ENCODE measurements at places on chromosomes 7 and 10. TPM values are rescaled to one million over a fixed set of nuclear protein-coding genes. Genes with fewer than 3 reads are reported as not detected.
A peak's percentile ranks its signal among the peaks of the same experiment; 100 is the strongest.

- no peak for DNase-seq
Measured at GRCh38 chr10:62858364-62858763, 42.2 kb upstream of the EGR2 start.

GRCh38 chr7:98193474-98194180 is 17.6 kb upstream of the BHLHA15 start:
- DNase-seq = no peak

DNA sequence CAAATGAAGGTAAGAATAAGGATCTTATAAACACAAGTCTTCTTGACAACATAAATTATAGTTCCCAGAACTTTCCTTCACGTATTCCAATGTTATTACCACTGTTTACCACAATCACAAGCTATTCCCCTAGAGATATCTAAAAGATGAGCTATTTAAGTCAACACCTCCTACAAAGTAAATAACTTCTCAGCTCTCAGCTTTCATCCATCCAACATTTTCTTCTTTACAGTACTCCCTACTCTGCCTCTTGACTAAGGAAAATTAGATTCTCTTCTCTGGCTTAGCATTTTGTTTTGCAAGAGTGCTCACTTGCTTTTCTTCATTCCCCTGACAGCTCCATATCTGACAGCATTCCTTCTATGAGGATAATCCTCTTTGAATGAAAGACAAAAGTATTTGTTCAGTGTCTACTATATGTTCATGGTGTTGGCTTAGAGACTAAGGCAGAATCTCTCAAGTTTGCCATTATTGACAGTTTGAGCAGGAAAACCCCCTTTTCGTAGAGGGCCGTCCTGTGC is 93.0 kb upstream of the IL6 start:
- DNase-seq = no peak

DNA sequence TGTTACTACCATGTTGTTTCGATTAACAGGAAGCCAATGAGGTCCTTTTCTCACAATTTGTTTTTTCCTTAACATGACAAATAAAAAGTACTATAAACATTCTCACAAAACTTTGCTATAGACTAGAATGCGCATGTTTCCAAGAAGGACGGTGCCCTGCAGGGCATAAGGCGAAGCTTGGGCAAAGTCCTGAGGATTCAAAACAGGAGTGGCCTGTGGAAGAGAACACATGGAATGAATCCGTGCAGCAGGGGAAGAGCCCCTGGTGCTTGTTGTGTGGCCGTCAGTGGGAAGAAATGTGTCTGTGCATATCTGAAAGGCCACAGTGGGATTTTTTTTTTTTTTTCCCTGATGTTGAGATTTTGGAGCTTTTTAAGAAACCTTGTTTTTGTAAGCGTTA is 67.6 kb downstream of the ITGA8 start:
- DNase-seq = no peak

GRCh38 chr10:11170993-11171851 is 153.6 kb downstream of the CELF2 start:
- no peak for DNase-seq

- no peak for DNase-seq
Measured at GRCh38 chr7:117338020-117338419, 15.2 kb upstream of the WNT2 start.

DNA sequence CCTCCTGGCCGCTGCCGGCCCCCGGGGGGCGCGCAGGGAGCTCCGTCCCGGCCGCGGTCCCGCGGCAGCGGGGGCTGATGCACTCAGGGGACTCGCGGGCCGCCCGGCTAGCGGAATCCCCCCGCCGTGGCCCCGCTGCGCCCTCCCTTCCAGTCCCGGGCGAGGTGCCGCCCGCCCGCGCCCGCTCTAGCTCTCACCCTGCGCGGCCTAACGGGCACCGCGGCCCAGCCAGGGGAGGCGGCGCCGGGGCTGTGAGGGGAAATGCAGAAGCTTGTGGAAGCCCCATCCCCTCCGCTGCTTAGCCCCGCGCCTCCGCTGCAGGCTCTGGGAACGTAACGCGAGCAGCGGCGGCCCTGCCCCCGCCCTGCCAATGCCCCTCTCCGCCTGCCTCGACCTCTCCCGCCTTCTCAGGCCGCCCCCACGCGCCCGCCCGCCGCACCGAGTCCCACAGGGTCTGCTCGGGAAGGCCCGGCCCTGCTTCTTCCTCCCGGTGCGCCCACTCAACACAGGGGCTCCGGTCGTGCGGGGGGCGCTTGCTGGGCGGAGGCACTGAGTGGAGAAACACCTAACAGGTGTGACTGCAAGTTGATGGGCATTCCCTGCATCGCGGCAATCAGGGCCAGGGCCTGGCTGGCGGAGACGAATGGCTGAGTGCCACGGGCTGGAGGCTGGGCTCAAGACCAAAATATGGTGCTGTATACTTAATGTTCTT is 384 bp upstream of the TMEM229A start:
- DNase-seq = no peak

- no peak for DNase-seq
Measured at GRCh38 chr7:110875346-110875745, 215.6 kb upstream of the LRRN3 start.

- DNase-seq = no peak
Measured at GRCh38 chr10:132397671-132398565, 918 bp downstream of the PWWP2B start.

DNA sequence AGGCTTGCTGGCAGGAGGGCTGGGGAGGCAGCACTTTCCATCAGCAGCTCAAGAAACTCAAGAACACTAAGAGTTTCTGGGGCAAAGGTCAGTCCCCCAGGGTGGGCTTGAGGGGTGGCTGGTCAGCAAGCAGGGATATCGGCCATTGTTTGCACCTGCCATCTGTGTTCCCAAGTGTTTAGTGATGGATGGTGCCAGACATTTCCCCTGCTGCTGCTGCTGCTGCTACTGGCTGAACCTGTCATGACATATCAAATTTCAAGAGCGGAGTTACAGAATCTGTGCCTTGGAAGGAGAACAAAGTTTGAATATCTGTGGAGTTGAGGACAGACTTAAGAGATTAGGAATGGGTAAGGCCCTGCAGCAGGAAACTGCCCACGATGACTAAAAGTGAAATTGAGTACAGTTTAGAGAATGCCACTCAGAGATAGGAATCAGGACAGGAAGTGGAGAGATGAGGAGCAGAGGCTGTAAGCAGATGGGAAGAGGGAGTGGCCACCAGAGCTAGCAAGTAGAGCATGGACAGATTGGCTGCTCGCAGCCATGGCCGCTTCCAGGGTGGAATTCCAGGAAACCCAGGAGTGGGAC is 39.2 kb upstream of the PPP1R3C start:
- DNase-seq = peak; percentile 27

GRCh38 chr7:50782375-50783208 is at the start of gene GRB10:
Gene GRB10 (minus strand): TSS chr7:50782896. CDS start chr7:50732322, 50,574 bp downstream.
- peak; percentile 47 for DNase-seq

- peak; percentile 45 for DNase-seq
Measured at GRCh38 chr10:96017191-96017687, 26.1 kb upstream of the CCNJ start.

- no peak for DNase-seq
Measured at GRCh38 chr7:7562736-7563135, 3.9 kb upstream of the MIOS start.

DNA sequence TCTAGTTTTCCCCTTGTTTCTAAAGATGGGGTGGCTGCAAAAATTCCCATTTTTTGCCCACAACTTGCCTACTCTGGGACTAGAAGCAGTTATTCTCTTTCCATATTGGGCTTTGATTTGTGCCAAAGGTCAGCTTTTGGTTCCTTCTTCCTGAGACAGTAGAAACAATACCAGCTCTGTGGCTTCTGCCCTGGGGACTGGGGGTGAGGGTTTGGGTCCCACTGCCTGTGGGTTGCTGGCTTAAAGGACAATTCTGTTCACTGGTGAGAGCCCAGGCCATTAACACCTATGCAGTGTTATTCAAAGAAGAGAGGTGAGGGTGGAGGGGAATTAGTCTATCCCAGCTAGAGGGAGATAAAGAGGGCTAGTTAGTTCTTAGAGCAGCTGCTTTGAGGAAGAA is 171.5 kb downstream of the CPEB3 start:
- no peak for DNase-seq

DNA sequence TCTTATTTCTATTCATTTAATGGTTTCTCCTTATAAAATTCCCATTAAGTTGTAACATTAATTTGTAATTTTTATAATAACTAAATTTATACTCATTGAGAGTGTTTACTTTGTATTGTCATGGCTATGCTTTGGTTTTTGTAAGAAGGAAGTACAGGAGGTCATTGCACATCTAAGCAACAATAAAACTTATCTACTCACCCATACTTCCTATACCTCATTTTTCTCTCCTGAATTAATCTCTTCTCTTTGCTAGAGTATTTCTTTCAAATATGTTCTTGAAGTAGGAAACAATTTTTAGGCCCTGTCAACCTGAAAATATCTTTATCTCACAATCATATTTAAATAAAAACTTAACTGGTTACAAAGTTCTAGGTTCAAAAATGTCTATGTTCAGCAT is 95.4 kb upstream of the WDR11 start:
- DNase-seq = no peak

GRCh38 chr7:125675169-125675568 is 745.5 kb upstream of the POT1 start:
- DNase-seq = no peak

- no peak for DNase-seq
Measured at GRCh38 chr10:66805612-66806011, 120.2 kb upstream of the LRRTM3 start.

DNA sequence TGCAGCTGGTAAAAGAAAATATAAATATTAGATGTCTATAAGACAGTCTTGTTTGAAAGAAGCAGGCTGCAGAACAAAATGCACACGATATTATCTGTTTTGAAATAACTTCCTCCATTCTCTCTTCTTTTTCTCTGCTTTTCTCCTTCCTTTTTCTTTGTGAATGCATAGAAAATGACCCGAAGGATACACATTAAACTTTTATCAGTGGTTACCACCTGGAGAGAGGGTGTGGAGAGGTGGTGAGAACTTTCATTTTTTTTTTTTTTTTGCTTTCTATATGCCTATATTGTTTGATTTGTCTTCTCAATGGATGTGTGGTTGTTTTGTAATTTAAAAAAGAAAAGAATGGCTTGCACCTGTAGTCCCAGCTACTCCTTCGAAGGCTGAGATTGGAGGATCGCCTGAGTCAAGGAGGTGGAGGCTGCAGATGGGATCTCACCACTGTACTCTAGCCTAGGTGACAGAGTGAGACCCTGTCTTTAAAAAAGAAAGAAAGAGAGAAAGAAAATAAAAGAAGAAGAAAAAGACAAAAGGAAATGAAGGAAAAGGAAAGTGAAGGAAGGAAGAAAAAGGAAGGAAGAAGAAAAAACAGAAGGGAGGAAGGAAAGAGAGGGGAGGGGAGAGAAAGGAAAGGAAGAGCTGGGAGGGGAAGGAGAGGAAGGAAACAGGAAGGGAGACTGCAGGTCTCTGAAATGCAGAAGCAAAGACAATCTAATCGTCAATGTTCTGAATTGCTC is 64.4 kb downstream of the SAMD9 start:
- no peak for DNase-seq

DNA sequence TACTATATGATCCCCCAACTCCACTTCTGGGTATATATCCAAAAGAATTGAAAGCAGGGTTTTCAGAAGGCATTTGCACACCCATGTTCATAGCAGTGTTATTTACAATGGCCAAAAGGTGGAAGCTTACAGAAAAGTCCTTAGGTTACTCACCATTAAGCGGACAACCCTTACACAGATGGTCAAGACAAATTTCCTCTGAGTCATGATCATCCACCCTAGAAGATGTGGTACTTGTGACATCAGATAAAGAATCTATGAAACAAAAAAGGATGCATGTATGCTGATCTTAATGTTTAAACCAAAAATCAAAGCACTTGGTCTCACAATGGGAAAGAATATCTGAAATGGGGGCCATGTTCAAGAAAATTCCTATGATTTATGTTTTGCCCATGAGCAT is 31.1 kb downstream of the ZC3HAV1 start:
- no peak for DNase-seq

DNA sequence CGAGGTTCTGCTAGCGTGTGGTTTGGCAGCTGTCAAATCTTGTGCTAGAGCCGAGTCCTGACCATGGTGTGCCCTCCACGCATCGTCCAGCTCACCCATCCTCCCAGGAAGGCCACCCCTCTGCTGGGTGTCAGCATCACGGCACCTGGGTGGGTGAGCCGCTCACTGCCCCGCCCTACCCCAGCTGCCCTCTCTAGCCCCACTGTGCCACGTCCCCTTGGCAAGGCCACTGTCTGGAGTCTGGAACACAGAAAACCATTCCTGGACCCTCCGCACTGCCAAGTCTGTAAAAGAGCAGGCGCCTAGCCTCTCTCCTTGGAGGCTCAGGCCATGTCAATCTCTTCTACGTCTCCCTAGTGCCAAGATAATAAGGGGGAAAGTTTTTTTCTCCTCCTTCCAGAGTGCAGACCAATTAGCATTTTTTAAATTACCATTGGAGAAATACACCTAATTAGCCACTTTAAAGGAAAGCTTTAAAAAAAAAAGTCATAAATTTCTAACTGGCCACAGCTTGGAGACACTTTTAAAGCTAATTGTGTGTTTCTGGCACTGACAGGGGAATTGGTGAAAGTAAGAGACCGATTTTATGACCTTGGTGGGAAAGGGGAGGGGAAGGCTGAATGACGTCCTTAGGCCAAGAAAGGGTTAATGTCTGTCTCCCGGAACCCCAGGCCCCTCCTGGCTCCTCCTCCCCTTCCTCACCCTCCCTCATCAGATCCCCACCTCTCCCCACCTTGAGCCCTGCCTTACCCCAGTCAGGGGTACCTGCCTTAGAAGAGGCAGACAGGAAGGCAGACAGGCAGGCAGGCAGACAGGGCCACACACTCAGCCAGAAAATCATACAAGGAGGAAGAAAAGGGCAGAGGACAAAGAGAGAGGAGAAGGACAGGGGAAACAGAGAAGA is 151.2 kb downstream of the PLXNA4 start:
- no peak for DNase-seq

- DNase-seq = no peak
Measured at GRCh38 chr7:19117870-19118608, 603 bp upstream of the TWIST1 start.

GRCh38 chr7:33809228-33809627 is 96.1 kb upstream of the BMPER start:
- no peak for DNase-seq

DNA sequence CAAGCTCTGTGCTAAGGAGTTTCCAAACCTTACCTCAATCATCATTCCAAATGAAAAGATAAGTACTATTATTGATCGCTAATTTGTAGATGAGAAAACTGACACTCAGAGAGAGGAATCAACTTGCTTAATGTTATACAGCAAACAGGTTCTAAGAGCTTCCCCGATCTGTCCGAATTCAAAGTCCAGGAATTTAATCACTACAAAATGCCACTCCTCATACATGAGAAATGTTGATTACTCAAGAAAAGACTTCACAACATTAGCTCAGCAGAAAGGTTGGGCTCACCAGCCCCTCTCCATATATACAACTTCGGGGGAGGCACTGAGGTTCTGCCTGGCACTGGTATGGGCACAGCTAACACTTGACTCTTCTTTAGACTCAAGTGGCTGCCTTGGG is 80.7 kb downstream of the SLC16A9 start:
- no peak for DNase-seq

- DNase-seq = peak; percentile 53
Measured at GRCh38 chr7:92461027-92462003, 14.0 kb downstream of the GATAD1 start.

- no peak for DNase-seq
Measured at GRCh38 chr7:8384901-8385300, 48.5 kb upstream of the NXPH1 start.

GRCh38 chr10:110529596-110530011 is 31.9 kb downstream of the DUSP5 start:
- no peak for DNase-seq

GRCh38 chr10:50501924-50502452 is 121.8 kb downstream of the SGMS1 start:
- no peak for DNase-seq

GRCh38 chr10:118307859-118308258 is 34.3 kb downstream of the FAM204A start:
- no peak for DNase-seq

ASNS gene
- 208 TPM for total RNA-seq

UPK3B gene
- 0.38 TPM for total RNA-seq

CH25H gene
- not detected for total RNA-seq

CCDC71L gene
- total RNA-seq = 108 TPM

EBLN1 gene
- total RNA-seq = 0.95 TPM
